ENCODE measurements at places on chromosomes 3 and 15. TPM values are rescaled to one million over a fixed set of nuclear protein-coding genes. Genes with fewer than 3 reads are reported as not detected.

CCDC33 gene
- total RNA-seq: 0.42 TPM

DPPA2 gene
- total RNA-seq: not detected

SMARCC1 gene
- 58.4 TPM for total RNA-seq

ALS2CL gene
- total RNA-seq: 10.4 TPM

ARGFX gene
- total RNA-seq: not detected

SPINT1 gene
- total RNA-seq: 31.4 TPM

ZNF660 gene
- total RNA-seq: 12.9 TPM

LEO1 gene
- total RNA-seq: 25.5 TPM

OTOL1 gene
- total RNA-seq: not detected

RETNLB gene
- total RNA-seq: not detected

ANKRD63 gene
- not detected for total RNA-seq

KLF13 gene
- 24.3 TPM for total RNA-seq

FGD5 gene
- 25.7 TPM for total RNA-seq

STAC gene
- 8.9 TPM for total RNA-seq

SLC9C1 gene
- 1.9 TPM for total RNA-seq

CADPS gene
- 19.2 TPM for total RNA-seq

HHATL gene
- total RNA-seq: 0.69 TPM

SOX2 gene
- total RNA-seq: 3.8 TPM

REC114 gene
- total RNA-seq: not detected

XCR1 gene
- 1.0 TPM for total RNA-seq

GCHFR gene
- 2.9 TPM for total RNA-seq

TMEM108 gene
- 2.3 TPM for total RNA-seq

OCA2 gene
- 3.0 TPM for total RNA-seq

SLC2A2 gene
- total RNA-seq: not detected

CCDC51 gene
- total RNA-seq: 6.0 TPM

CDV3 gene
- total RNA-seq: 108 TPM
